ENCODE measurements at places on chromosomes 6 and 20. TPM values are rescaled to one million over a fixed set of nuclear protein-coding genes. Genes with fewer than 3 reads are reported as not detected.

SIRPD gene
- polyA plus RNA-seq: 0.11 TPM

IL17F gene
- not detected for polyA plus RNA-seq

HLA-DQB2 gene
- polyA plus RNA-seq: not detected

RUNX2 gene
- polyA plus RNA-seq: 22.6 TPM

PSORS1C1 gene
- 0.60 TPM for polyA plus RNA-seq

LY6G5B gene
- 0.98 TPM for polyA plus RNA-seq

CFB gene
- polyA plus RNA-seq: not detected

SNPH gene
- 2.5 TPM for polyA plus RNA-seq

ERVFRD-1 gene
- 0.05 TPM for polyA plus RNA-seq

HSPA12B gene
- polyA plus RNA-seq: not detected

Measured in CD4-positive, alpha-beta memory T cell (primary cell).